ENCODE measurements at places on chromosomes 4 and X.

DNA sequence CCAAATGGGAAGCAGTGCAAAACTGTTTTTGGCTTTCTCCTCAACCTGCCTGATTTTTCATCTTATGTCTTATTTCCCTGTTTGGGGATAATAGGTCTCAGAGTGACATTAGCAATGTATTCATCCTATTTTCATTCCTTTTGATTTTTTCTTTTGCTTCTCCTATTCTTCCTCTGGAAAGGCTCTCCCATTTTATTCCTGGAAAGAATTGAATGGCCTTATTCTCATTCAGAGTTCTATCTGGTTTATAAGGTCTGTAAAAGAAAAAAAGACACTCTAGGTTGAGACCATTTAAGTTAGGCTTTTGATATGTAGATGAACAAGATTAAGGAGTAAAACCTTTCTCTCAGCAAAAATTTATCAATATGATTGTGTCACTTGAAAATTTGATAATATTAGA is 27.8 kb upstream of the ALB start:
- DNase-seq: no peak

DNA sequence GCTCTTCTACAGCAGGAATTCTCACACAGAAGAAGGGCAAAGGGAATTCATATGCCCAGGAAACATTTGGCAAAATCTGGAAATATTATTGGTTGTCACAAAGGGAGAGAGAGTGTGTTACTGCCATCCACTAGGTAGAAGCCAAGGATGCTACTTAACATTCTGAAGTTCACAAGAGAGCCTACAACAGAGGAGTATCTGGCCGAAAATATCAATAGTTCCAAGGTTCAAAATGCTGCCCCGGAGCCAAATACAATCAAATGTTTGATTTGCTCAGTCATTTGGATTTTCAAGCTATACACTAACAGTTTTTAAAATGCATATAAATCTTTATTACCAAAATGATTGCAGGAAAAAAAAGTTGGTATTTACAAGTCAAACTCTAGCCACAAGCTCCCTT is 18.8 kb downstream of the OTUD4 start:
- DNase-seq: no peak

DNA sequence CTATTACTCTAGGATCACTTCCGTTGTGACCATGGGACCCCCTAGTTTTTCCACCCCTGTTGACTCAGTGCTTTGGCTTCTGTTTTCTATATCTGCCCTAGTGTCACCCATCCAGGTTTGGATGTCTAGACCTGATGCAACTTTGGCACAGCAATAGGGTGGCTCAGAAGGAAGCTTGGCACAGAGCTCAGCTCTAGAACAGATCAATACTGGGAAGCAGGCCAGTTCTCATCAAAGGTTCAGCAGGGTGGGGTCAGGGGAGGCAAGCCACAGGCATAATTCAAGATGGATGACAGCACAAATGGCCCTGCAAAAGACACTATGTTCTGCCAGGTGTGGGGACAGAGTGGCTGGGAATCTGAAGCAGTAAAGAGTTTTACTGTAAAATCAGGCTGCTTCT is 74.2 kb upstream of the EGFL6 start:
- DNase-seq: no peak

DNA sequence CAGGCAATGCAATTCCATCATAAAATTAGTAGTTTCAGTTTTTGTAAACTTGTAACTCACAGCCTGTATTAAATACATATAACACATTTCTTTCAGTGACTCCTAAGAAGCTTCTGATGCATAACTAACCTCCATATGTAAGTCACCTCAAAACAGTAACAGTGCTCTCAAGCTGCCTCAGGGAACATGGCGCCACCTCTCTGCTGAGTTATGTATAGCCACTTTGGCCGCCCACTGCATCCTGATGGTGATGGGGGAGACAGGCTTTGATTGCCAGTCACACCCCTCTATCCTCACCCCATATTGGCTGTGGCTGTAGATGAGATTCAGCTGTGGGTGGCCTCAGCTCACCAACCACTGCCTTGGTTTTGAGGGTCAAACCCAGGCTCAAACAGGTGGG is 54.3 kb downstream of the LRBA start:
- DNase-seq: peak; percentile 5

DNA sequence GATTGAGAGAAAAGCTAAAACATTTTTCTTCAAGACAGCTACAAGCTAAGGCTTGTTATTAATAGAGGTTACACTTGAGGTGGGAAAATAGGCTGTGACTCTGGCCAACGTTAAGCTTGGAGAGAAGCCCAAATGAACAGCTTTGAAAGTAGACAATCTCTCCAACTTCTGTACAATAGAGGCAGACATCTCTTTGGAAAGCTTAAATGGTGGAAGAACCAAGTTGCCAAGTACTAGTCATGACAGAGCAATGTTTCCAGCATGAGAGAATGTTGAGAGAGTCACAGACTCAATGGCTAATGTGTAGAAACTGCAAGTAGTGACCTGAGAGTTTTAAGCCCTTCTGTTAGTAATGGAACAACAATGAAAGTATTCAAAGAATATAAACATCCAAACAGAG is 298.1 kb downstream of the INPP4B start:
- DNase-seq: no peak

DNA sequence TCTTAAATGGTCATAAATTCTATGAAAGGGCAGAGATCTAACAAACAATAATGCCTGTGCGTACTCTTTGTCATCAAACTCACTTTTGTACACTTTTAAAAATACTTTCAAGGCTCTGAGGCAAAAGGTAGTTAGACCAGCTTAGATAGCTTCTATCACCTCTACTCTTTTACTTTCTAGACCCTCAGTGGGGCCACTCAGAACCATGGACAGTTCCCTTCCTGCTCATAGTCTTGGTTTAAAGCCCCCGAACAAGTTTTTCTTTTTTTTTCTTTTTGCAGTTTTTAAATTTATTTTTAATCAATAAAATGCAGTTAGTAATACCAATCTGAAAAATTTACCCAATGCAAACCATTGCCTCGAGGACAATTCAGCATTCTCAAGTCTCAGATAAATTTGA is 460.5 kb upstream of the CNKSR2 start:
- DNase-seq: no peak

DNA sequence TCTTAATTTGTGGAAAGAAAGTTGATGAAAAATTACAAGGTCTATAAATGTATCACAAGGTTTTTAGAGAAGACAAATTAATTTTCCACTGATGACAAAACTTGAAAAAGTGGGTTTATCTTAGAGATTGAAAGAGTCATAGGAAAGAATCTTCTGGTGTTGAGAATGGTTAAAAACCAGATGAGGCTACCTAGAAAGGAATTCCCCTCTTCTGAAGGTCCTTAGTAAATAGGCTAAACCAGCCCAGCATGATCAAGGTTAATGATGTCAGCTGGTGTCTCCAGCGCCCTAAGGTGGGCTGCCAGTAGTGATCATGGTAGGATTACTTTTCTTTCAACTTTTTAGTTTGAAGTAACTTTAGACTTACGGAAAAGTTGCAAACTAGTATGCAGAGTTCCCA is 71.8 kb upstream of the PGRMC2 start:
- no peak for DNase-seq

GRCh38 chr4:134650461-134650860 is 448.9 kb upstream of the PABPC4L start:
- no peak for DNase-seq

DNA sequence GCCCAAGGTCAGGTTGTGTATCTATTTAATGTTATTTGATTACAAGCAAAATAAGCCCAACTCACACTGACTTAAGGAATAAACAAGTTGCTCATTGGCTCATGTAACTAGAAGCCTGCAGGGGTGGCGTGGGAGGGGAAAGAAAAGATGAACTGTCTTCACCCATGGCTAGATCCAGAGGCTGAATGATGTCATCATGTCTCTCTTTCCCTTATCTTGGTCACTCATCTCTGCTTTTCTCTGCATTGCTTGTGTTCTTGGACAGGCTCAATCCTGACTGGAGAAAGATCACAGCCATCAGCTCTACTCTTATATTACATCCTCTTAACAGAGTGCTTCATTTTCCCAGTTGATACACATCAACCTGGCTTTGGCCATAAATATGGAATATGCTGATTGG is 290.0 kb upstream of the DIAPH2 start:
- DNase-seq: no peak

DNA sequence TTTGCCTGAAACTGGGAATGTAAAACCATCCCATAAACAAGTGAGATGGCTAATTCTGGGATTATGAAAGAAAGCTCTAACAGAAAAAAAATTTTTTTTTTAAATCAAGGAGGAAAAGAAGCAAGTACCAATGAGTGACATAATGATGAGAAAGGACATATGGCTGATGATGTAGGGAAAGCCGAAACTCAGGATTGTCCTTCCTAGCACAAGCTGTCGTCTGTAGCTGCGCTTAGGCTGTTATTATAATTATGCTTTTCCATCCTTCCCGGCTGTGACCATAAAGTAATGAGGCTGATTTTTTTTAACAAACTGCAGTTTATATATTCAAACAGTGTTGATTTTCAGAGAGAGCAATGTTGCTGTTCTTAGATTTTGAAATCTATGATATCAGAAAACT is 209.8 kb upstream of the NOCT start:
- DNase-seq: no peak
